MM.1S (cell line): ENCODE measurements at places on chromosomes 1 and 21.

DNA sequence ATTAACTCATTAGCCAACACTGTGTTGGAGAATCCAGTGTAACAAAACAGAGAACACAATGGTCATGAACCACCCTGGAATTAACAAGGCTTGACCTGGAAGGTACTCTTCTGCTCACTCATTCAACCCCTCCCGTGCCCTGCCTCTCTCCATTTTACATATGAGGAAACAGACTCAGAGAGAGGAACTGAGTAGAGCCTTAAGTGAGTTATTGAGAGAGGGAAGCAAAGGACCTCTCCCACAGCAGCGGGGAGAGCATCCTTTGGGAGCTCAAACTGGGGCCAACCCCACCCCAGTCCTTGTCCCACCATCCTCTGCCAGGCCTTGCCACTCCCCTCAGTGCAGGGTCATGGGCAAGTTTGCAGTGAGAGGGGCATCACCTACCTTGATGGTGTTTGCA, 1.4 kb downstream of the S100A12 start:
- no peaks in the 10 kb centered on the region for H3K4me1 ChIP-seq
- H3K27ac ChIP-seq = no peak overlapping the region
- no peak overlapping the region for H3K4me3 ChIP-seq

DNA sequence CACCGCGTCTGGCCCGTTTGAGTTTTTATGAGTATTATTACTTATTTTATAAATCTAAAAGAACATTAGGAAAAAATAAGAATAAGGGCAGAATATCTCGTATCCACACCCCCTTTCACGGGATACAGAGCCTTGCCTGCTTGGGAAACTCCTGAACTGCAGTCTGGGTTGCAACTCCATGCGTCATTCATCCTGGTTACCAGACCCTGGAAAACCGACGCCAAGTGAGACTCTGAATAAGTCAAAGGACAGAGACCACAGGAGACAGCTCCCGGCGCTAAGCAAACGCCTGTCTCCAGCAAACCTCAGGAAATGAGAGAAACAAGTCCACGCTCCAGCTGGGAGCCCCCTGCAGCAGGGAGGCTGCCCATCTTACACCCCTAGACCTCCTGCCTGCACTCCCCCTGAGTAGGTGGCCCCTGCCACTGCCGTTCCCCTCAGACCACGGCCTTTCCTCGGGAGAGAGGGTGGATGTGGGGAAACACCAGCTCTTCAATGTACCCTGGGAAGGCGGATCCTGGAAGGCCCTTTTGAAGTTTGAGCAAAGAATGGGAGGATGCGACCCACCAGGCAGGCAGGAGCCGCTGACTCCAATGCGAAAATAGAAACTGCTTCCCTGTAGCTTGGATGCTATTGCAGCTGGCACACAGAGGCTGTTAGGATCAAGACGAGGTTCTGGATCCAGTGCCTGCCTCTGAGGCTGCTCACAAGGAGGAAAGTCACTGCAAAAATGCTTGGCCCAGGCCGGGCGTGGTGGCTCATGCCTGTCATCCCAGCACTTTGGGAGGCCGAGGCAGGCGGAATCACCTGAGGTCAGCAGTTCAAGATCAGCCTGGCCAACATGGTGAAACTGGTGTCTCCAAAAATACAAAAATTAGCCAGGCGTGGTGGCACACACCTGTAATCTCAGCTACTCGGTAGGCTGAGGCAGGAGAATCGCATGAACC, 37.7 kb upstream of the GPR157 start:
- no peak overlapping the region for H3K4me3 ChIP-seq
- no peaks in the 10 kb centered on the region for H3K27me3 ChIP-seq
- H3K27ac ChIP-seq = no peak overlapping the region
- DNase-seq = no peak
- no peaks in the 10 kb centered on the region for H3K36me3 ChIP-seq

DNA sequence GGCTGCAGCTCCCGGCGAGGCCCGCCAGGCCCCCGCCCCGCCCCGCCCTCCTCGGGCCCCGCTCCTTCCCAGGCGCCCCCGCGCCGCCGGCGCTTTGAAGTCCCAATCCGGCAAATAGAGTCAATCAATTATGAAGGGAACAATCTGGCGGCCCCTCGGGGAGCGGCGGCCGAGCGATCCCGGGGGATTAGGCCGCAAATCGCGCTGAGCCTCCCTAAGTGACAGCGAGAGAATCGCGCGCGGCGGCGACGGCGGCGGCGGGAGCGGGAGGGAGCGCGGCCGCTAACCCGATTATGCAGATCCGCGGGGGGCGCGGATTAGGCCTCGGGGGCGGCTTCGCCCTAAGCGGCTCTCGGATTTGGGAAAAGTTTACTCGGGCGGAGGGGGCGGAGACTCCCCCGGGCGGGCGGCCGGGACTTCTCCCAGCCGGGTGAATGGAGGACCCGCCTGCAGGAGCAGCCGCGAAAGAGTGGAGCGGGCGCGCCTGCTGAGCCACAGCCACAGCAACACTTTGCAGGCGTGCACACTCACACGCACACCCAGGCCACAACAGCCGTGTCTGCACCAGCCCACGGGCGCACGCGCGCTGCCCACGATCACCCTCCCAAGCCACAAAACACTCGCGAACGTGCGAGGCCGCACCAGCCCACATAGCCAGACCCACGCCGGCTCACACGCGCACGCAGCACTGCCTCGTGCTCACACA, 23.0 kb upstream of the DMBX1 start:
- H3K27me3 ChIP-seq = peaks cover 12% of the 10 kb centered on the region
- H3K36me3 ChIP-seq = no peaks in the 10 kb centered on the region
- peak overlapping the region; percentile 66 for H3K4me3 ChIP-seq
- no peak for DNase-seq
- H3K27ac ChIP-seq = no peak overlapping the region
- H3K4me1 ChIP-seq = no peaks in the 10 kb centered on the region

DNA sequence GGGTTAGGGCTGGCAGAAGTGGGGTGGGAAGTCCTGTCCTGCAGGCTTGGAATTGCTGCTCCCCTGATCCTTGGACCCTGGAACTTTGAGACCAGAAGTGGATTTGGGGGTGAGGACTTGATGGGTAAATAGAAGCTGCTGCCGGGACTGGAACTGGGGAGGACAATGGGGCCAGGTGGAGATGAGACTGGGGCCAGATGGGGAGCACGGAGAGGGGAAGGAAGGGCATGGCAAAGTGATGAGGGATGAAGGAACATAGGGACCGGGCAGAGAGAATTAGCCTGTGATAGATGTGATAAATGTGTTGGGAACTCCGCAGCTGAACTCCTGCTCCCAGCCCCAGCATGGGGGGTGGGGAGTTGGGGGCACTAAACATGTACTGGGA, 637 bp downstream of the NHLH1 start:
- DNase-seq = no peak
- no peak overlapping the region for H3K27ac ChIP-seq
- H3K36me3 ChIP-seq = no peaks in the 10 kb centered on the region
- H3K27me3 ChIP-seq = no peaks in the 10 kb centered on the region
- H3K4me1 ChIP-seq = no peaks in the 10 kb centered on the region
- no peak overlapping the region for H3K4me3 ChIP-seq

DNA sequence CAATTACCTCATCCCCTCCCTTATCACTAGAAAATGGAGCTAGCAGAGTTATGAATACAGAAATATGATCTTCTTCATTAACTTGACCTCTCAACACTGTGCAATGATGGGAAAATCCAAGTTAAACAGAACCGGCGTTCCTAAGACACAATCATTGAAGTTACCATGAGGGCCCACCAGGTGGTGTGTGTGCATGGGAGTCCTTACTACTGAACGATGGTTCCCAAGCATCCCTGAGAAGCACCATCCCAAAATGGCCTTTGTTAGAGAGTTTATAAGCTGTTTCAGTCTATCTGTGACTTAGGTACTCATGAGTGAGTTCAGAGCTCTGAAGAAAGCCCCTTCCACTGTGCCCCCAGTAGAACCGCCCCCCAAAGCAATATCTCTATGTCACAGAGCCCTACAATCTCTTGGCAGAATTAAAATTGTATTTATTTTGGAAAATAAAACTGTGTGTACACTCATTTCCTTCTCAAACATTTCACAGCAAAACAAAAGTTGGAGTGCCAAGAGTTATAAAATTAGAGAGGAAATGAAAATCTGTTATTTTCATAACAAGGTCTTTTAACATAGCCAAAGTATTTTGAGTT, 56.8 kb downstream of the PLD5 start:
- no peaks in the 10 kb centered on the region for H3K4me1 ChIP-seq
- no peak overlapping the region for H3K4me3 ChIP-seq
- no peak overlapping the region for H3K27ac ChIP-seq
- H3K27me3 ChIP-seq = no peaks in the 10 kb centered on the region
- peak; percentile 48 for DNase-seq

- H3K27me3 ChIP-seq = peaks cover 8% of the 10 kb centered on the region; the same call in 1 of the 2 replicates
- H3K4me1 ChIP-seq = no peaks in the 10 kb centered on the region
- no peak for DNase-seq
- no peak overlapping the region for H3K27ac ChIP-seq
Observed at GRCh38 chr1:76082062-76082461, 7.5 kb downstream of the ST6GALNAC3 start.

DNA sequence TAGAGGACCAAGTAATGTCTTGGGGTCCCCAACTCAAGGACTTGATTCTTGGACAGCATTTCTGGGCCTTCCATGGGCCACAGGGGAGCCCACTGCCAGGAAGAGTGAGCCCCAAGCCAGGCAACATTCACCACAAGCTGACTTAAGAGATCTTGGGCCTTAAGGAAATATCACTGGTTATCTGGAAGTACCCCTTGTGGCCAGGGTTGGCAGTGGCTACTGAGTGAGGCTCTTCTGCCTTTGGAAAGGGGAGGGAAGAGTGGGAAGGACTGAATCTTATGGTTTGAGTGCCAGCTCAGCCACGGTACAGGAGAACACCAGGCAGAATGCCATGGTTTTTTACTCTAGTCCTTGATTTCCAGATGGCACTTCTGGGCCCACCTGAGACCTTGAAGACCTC, 228.9 kb upstream of the RGS18 start:
- no peaks in the 10 kb centered on the region for H3K27me3 ChIP-seq
- no peaks in the 10 kb centered on the region for H3K4me1 ChIP-seq
- DNase-seq = no peak
- no peaks in the 10 kb centered on the region for H3K36me3 ChIP-seq
